ENCODE measurements at places on chromosomes 1 and 21. TPM values are rescaled to one million over a fixed set of nuclear protein-coding genes. Genes with fewer than 3 reads are reported as not detected.

Gene AVPR1B
- polyA plus RNA-seq = 0.08 TPM

Gene CMPK1
- 102 TPM for polyA plus RNA-seq

- DNase-seq = no peak
These were observed 115.6 kb downstream of the UCK2 start for GRCh38 chr1:165942927-165943597.

DNA sequence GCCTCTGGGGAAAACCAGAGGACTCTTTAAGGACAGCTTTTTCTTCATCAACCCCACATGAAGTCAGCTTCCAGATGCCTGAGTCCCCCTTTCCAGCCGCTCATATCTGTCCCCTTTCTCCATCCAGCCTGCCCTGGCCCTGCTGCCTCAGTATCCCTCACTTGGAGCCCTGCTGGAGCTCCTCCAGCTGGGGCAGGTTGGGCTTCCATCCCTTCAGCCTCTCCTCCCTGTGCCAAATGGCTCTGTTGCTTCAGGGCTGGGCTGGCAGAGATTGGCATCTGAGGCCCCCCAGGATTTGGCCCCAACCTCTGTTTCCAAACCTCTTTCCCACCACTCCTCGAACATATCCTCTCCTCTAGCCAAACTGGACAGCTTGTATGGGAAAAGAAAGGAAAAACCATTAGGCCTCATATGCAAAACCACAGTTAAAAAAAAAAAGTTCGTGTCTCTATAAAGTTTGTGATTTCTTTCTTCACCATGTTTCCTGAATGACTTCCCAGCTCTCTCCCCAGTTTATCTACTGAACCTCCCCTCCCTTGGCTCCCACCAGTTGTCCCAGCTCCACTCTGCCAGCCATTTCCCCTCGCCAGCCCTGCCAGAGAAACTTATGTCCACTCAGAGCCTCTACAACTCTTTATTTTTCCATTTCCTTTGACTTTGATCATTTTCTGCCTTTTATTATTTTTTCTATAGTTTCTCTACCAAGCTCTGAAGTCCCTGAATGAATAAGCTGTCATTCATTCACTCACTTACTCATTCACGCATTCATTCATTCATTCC, 217.9 kb downstream of the FOXD2 start:
- no peak for DNase-seq

GRCh38 chr1:241810769-241811405, 37.1 kb upstream of the EXO1 start:
- DNase-seq = no peak

DNA sequence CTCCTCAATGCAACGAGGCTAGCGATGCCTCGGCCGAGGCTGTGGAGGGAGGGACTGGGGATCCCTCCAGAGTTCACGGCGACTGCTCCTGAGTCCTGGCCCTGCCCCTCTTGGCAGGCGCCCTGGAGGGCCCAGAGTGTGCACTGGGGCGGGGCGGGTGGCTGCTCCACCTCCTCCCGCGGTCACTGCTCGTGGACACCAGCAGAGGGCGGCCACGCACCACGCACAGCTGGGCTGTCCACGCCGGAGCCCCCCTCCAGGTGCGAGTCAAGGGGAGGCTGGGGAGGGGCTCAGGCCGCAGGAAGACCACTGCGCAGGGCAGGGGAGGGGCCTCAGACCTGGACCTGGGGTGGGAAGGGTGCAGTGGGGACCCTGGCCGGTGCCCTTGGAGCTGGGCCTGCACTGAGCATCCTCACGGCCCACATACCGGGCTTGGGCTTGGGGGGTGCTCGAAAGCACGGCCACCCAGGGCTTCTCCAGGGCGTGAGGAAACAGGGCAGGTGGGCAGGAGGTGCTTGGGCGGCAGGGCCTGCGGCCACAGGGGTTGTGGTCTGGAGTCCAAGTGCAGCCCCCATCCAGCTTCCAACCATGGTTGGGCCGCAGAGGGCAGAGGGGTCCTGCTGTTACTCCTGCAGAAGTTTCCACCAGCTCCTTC, 20.6 kb upstream of the TTC34 start:
- peak; percentile 55 for DNase-seq

DNA sequence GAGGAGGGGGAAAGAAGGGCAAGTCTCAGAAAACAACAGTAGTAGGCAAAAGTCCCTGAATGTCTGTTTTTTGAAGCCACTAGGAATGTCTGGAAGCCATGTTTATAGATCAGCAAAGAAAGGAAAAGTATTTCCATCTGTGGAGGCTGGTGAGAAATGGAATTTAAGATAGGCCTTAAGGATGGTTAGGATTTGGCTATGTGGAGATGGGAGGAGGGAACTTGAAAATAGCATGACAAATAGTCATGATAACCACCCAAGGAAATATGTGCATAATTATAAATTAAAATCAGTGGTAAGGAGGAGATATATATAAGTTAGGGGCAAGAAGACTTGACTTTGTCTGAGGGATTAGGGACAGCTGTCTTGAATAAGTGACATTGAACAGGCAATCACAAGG, 33.8 kb upstream of the FGGY start:
- no peak for DNase-seq

DNA sequence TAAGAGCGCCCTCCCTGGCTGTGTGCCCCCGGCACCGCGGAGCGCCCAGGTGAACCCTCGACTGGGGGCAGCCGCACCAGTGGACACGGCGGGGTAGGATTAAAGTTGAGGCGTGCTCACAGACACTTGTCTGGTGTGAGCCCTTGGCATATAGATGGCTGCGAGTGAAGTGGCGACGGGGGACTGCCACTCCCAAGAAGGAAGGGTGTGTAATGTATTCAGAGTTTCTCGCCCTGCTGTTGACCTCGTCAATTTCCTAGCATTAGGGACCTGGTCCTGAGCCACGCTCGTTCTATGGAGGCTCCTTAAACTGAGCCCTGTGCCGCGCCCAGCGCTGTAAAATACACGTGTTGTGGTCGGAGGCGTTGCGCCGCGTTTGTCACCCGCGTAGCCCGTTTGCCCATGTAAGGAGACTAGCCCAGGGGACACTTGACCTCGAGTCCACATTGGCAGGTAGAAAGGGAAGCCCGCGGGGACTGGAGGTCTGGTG, 554 bp downstream of the EVA1C start:
- DNase-seq = no peak

DNA sequence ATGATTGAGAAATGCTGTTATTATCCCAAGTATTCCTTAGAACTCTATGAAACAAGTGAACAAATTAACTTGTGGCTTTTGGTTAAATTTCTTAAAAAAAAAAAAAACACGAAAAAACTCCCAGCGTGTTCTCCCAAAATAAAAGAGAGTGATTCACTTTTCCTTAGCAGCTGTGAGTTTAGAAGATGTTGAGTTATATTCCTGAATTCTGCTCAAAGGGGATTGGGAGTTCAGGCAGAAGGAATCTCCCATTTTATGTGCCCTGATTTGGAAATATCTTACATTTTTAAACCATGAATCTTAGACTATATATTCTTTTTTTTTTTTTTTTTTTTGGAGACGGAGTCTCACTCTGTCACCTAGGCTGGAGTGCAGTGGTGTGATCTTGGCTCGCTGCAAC, 34.3 kb downstream of the SMG7 start:
- DNase-seq = no peak

DNA sequence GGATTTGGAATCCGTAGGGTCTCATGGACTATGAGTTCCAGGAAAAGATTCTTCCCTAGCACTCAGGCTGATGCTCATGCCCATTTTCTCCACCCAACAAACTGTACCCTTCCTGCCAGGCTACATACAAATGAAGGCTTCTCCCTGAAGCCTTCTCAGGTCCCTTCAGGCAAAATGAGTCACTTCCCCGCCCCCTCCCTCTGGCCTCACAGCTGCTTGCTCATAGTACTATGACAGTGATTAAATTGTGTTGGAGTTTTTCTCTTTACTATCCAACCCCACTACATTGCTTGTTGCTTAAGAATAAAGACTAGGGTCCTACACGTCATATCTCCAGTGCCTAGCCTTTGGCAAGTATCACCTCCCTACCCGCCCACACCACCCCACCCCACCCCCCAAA, 207.6 kb upstream of the NFIA start:
- DNase-seq = no peak

DNA sequence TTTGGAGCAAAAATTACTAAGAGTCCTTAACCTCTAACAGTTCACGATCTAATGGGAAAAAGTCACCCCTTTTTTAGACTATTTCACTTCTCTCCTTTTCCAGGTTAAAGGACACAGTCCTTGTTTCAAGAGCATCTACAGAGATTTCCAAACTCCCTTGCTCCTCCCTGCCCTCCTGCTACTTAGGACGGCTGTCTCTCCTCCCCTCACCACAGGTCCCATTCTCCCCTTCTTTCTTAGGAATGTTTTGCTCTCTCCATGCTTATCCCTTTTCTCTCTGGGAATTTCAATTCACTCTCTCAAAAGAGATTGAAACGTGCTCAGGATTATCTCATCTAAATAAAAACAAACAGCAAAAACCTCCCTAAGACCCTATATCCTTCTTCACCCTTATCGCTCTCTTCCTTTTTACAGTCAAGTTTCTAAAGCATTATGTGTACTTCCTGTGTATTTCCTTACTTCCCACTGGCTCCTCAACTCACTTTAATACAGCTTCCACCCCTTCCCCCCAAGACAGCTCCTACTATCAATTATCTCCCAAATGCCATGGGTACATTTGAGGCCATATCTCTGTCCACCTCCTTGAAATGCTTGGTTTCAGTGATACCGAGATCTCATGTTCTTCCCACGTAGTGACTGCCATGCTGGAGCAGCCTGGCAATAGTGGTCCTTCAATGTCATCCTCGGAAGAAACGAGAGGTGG, 43.2 kb upstream of the ZNF281 start:
- no peak for DNase-seq

DNA sequence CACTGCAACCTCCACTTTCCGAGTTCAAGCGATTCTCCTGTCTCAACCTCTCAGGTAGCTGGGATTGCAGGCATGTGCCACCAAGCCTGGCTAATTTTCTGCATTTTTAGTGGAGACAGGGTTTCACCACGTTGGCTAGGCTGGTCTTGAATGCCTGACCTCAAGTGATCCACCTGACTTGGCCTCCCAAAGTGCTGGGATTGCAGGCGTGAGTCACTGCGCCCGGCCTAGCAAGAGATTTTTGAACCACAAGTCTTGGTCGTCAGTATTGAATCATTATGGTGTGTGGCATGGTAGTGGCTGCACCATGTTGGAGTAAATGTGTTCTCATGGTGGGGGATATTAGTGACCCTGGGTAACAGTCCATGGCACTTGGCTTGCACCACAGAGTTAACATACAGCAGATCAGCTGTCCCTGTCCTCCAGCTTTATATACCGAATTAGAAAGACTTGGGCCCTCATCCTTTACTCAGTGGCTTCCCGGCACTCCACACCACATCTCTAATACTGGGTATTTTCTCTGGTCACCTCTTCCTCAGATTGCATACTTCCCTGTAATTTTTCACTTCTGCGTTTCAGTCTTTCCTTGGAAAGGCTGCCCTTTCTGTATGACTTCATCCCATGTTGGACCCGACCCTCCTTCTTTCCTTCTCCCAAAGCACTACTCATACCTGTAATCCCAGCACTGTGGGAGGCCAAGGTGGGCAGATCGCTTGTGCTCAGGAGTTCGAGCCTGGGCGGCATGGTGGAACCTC, 25.1 kb downstream of the AK4 start:
- DNase-seq = no peak

GRCh38 chr1:162292422-162292849, 84.2 kb downstream of the SPATA46 start:
- no peak for DNase-seq

Measured in right lung (tissue), 10 donors.